ENCODE measurements at places on chromosomes 1 and 21.

DNA sequence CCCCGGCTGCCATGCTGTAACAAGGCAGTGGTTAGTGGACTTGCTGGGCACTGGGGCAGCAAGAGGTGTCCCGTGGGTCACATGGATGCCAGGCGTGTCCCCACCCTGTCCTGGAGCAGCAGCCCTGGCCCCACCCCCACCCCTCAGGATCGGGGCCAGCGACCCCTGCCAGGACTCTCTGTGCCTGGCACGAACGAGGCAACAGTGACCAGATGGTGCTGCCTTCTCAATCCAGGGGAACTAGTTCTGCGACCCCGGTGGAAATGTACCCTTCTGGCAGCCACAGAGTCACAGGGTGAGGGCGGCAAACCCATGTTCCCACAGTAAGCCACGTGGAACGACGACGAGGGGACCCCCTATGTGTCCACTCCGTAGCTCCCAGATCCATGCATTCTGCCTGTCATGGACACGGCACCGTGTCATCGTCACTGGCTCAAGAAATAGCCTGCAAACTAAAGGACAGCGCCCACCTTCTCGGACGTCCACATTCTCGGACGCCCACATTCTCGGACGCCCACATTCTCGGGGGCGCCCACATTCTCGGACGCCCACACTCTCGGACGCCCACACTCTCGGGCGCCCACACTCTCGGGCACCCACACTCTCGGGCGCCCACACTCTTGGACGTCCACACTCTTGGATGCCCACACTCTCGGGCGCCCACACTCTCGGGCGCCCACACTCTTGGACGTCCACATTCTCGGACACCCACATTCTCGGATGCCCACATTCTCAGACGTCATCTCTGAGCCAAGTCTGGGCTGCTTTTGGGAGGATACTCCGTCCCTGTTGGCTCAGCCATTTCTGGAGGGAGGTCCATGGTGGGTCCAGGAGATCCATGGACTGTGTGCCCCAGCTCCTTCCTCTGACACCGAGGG is 19.6 kb upstream of the ACTRT2 start:
- no peak for DNase-seq

DNA sequence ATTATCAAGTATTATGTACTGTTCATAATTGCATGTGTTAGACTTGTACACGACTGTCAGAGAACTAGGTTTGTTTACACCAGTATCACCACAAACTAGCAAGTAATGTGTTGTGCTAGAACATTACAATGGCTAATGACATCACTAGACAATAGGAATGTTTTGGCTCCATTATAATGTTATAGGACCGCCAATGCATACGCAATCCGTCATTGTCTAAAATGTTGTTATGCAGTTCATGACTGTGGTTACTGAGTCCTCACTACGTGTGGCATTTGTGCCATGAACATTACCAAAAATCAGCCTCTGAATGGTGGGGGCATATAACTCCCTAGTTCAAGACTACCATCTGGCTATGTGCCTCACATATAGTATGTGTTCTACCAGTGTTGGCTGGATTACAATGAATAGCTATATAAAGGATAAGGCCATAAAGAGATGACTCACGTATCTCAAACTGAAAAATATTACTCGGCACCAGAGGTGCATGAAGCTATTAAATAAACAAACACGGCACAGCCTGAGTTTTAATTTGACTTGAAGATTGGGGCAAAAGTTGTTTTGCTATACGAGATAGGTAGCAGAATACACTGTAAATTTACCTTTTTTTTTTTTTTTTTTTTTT is 89.1 kb upstream of the COL24A1 start:
- no peak for DNase-seq

- DNase-seq, result no peak
These were observed 690 bp downstream of the B3GALNT2 start for GRCh38 chr1:235503403-235504121.

- no peak for DNase-seq
These were observed 6.2 kb upstream of the PFKL start for GRCh38 chr21:44293551-44294231.

DNA sequence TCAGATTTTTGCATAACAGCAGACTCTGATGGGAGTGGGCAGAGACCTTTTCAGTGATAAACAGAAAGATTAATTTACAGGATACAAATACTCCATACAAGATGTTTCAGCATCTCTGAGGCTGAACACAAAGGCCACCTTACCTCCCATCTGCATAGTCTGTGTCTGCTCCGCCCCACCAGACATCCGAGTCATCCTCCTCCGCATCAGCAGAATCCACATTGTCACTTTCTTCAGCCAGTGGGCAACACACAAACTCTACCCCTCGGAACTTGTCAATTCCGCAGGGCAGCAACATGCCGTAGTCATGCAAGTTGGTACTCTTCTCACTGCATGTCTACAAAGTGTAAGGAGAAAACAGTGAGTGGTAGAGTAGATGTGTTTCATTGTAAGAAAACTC is 119.7 kb downstream of the APP start:
- no peak for DNase-seq

- DNase-seq, result no peak
These were observed 14.0 kb downstream of the AHDC1 start for GRCh38 chr1:27589841-27590426.

GRCh38 chr1:167770127-167770526 is 48.3 kb downstream of the MPZL1 start:
- DNase-seq, result no peak

Measured in cerebellar nuclear complex (tissue), 1 donor.